Hematopoietic multipotent progenitor cell treated with erythropoietin and hydrocortisone succinate and interleukin-3 and kit ligand, for 17 days (in vitro differentiated cells): ENCODE measurements at places on chromosomes 16 and 17.

DNA sequence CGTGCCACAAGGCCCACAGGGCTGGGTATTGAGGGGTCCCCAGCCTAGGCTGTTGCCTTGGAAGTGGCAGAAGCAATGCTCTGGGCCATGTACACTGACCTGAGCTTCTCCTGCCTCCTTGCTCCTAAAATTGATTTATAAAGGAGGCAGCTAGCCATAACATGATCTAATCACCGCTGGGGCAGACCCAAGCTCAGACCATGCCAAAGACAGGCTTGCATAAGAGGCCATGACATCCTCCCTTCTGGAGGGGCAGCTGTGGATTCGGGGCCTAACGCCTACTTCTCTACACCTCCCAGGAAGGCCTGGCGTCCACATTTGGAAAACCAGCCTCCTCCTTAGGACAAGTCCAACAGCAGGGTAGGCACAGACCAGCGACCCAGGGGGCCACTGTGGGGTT is 12.3 kb downstream of the HSD11B2 start:
- DNase-seq, result no peak

DNA sequence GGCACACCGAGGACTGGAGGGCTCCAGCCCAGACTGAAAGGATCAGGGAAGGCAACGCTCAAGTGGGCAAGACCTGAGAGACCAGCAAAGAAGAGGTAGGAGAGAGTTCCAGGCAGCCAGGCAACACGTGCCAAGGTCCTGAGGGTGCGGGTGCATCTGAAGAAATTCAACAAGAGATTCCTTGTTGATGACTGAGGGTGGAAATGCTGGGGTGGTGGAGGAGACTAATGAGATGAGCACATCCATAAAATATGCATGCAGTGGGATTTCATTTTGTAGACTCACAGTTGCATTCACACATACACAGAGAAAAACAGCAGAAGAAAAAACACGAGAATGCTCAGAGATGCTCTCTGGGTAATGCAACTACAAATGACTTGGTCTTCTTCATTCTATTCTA is 154.8 kb upstream of the FOXF1 start:
- no peak for DNase-seq

DNA sequence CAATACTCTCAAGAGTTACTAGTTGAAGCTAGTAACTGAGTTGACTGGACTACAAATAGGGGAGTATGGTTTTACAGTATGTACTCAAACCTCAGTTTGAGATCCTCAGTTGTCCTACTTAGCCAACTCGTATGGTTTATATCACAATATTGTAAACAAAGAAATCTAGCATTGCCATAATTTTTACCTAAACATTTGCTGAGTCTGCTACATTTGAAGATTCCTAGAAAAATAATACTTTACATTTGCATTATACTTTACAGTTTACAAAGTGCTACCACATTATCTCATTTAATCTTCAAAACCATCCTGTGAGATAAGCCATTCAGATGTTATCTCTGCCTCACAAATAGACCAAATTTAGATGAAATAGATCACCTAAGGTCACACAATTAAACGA is 16.3 kb downstream of the CBX1 start:
- DNase-seq, result no peak

GRCh38 chr17:44522883-44523671 is 19.9 kb upstream of the GPATCH8 start:
- DNase-seq, result peak; percentile 60

- no peak for DNase-seq
These were observed 43.6 kb upstream of the CACNG5 start for GRCh38 chr17:66791347-66791746.

DNA sequence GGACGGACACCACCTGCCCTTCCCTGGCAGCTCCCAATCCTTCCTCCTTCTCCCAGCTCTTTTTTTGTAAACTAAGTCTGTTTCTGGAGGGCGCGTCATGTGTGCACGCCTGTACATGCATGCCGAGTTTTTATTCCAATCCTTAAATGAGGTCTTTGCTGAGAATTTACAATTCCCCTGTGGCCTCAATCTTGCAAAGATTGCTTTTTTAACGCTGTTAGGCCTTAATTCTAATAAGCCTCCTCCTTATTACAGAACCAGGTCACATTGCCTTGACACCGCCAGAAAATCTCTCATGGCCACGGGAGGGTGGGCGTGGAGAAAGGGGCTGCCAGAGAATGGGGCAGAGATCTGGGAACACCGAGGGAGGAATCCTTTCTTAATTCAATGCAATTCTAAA is 17.6 kb downstream of the RBFOX3 start:
- DNase-seq, result no peak

- no peak for DNase-seq
These were observed 42.9 kb upstream of the BHLHA9 start for GRCh38 chr17:1227365-1227764.

- peak; percentile 19 for DNase-seq
These were observed 646 bp downstream of the RABEP1 start for GRCh38 chr17:5282642-5283217.

- no peak for DNase-seq
These were observed 261.8 kb upstream of the MYOCD start for GRCh38 chr17:12403881-12404398.

GRCh38 chr17:1008008-1008761 is 11.3 kb downstream of the TIMM22 start:
- no peak for DNase-seq

- no peak for DNase-seq
These were observed 3.6 kb downstream of the SCNN1G start for GRCh38 chr16:23186171-23186570.

GRCh38 chr16:318628-319027 is 33.9 kb downstream of the AXIN1 start:
- no peak for DNase-seq

DNA sequence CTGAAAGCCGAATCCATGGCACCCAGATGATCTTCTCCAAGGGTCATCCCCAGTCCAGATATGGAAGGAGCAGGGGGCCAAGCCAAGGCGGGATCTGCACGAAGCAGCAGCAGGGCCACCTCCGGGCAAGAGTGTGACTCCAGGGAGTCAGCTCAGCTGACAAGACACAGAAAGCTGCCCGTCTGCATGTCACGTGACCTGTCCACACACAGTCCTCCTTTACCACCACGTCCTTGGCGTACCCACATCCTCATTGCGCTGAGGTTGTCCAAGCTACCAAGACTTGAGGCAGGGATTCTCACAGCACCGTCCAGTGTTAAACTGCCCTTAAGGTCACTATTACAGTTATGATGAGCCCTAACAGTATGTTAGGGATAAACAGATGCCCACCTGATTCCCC is 11.3 kb upstream of the CYTH1 start:
- DNase-seq, result no peak

- peak; percentile 52 for DNase-seq
These were observed 45.9 kb downstream of the SOCS3 start for GRCh38 chr17:78313735-78314648.

DNA sequence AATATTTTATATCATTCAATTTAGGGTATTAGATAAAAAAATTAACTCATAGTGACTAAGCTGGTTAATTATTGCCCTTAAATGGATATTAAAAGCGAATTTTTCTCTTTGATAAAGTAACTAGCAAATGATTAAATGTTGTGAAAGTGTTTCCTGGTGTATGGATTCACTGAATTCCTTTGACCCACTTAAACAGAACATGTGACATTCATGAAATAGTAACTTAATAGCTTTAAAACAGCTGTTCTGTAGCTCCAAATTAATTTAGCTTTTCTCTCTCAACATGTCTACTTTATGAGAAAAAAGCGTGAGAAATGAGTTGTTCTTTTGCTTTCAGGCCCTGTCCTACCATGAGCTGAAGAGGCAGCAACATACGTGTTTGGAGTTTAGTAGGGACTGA is 36.4 kb upstream of the APPBP2 start:
- DNase-seq, result no peak

GRCh38 chr16:67888331-67888730 is 3.6 kb downstream of the NRN1L start:
- no peak for DNase-seq

DNA sequence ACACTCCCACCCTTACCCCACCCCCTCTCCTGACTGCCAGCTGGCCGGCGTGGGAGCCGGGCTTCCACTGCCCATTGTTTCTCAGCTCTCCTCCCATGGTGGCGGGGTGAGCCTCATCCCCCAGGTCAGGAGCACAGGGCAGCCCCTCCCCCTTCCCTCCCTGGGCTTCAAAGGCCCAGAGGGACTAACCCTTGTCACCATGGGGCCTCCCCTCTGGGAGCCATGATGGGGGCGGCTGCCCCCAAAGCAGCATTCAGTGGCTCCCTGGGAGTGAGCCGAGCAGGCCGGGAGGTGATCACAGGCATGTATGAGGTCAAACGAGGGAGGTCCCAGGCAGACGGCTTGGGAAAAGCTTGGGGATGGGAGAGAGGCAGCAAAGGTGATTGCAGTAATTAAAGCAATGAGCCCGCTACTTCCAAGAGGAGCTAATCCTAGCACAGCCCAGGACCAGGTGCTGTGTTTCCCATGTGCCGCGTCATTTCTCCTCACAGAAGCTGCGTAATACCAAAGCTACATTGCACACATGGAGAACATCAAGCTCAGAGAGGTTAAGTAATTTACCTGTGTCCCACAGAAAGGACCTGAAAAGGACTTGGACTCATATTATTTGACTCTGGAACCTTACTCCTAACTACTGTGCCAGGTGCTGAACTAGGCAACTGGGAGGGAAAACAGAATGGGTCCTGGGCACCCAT is 24.5 kb downstream of the CDK5RAP3 start:
- DNase-seq, result no peak

GRCh38 chr17:72635034-72635635 is 457.4 kb downstream of the SLC39A11 start:
- DNase-seq, result no peak

- DNase-seq, result peak; percentile 32
These were observed 606 bp downstream of the THAP11 start for GRCh38 chr16:67842509-67843342.

DNA sequence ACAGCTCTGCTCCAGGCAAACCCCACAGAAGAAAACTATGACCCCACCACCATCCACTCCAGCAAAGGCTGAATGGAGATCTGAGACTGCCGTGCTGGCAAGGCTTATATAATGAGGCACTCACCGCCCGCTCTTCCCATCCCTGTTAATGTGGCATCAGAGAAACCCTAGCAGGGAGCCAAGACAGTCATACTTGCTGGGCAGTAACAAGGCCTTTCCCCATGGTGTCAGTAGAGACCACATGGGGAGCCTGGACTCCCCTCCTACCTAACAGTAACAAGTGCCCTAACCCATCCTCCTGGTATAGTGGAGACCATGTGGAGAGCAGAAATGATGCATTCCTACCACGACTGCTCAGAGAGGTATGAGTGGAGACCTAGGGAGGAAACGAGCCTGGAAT is 235.2 kb downstream of the C16orf78 start:
- no peak for DNase-seq

GRCh38 chr16:83802135-83802534 is 5.6 kb upstream of the HSBP1 start:
- no peak for DNase-seq

GRCh38 chr16:578870-579405 is 9.2 kb downstream of the PIGQ start:
- peak; percentile 80 for DNase-seq

GRCh38 chr16:82603784-82604411 is 22.9 kb upstream of the CDH13 start:
- no peak for DNase-seq

- DNase-seq, result no peak
These were observed 9.2 kb downstream of the CFAP97D1 start for GRCh38 chr17:43789482-43789881.

DNA sequence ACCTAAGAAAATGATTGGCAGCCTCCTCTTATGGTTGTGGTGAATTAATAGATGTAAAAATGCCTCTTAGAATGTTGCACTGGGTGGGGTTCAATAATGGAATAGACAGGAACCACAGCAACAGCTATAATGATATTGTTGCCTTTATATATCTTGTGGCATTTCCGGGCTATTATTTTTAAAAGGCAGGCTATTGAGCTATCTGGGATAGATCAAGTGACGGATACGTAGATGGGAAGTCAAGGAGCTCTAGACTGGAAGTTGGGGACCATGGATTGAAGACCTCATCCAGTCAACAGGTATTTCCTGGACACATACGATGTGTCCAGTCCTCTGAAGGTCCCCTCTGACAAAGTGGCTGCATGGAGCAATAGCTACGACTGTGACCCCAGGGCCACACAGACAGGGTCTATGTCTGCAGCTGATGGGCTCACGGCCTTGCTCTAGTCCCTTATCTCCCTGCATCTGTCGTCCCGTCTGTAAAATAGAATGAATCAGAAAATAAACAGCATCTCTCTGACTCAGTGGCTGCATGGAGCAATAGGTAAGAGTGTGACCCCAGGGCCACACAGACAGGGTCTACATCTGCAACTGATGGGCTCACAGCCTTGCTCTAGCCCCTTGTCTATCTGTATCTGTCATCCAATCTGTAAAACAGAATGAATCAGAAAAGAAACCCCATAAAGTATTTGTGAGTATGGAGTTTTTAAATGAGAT is 117.7 kb upstream of the FOXF1 start:
- no peak for DNase-seq

- no peak for DNase-seq
These were observed 16.1 kb upstream of the TNRC6A start for GRCh38 chr16:24713379-24713778.

DNA sequence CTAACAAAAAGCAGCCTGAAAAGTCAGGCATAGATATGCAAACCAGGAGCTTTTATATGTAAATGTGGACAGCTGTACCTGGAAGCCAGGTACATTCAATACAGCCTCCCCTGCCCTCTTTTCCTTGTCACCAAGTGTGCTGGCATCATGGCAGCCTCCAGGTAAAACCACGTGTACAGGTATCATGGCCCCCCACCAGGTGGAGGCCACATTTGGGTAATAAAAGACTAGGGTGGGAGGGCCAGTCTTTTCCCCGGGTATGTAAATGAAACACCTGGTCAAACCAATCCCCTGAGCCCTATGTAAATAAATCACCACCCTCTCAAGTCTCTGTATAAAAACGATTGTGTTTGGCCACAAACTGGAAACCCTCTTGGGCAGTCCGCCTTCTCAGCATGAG is 226.4 kb upstream of the GOT2 start:
- no peak for DNase-seq

DNA sequence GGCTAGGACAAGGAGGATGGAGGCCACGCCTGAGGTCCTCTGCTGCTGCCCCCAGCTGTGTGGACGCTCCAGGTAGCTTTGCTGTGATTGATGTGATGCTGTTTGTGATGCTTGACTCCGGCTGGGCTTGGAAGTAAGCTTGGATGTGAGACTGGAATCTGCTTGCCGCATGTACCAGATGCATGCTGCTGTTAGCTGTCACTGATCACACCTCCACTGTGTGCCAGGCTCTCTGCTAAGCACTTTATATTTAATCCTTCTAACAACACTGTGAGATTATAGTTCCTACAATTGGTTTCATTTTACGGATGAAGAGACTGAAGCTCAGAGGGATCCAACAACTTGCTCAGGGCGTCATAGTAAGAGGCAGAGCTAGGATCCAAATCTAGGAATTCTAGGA is 23.5 kb downstream of the SNX29 start:
- no peak for DNase-seq

DNA sequence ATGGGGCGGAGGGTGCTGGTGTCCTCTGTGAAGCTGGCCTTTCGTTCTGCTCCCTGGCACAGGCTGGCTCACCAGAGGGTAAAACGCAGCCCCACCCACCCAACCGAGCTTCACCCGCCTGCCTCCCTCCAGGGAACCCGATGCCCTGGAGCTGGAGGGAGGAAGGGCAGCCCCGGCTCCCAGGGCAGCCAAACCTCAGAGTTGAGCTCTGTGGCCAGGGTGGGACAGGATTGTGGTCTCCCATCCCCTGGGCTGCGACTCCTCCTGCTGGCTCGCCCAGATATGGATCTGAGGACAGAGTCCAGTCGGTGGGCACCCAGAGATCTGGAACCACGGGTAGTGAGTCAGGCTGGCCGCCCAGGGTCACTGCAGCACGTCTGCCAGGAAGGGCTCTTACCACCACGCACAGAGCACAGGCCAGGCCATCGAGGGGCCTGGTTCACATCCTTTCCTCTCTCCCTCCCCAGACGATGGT is 42.6 kb upstream of the CHMP6 start:
- DNase-seq, result no peak

- no peak for DNase-seq
These were observed 14.3 kb upstream of the SCIMP start for GRCh38 chr17:5248821-5249479.
